Activated CD8-positive, alpha-beta memory T cell treated with anti-CD3 and anti-CD28 coated beads for 4 hours (primary cell): ENCODE measurements at places on chromosomes 5 and 9.

DNA sequence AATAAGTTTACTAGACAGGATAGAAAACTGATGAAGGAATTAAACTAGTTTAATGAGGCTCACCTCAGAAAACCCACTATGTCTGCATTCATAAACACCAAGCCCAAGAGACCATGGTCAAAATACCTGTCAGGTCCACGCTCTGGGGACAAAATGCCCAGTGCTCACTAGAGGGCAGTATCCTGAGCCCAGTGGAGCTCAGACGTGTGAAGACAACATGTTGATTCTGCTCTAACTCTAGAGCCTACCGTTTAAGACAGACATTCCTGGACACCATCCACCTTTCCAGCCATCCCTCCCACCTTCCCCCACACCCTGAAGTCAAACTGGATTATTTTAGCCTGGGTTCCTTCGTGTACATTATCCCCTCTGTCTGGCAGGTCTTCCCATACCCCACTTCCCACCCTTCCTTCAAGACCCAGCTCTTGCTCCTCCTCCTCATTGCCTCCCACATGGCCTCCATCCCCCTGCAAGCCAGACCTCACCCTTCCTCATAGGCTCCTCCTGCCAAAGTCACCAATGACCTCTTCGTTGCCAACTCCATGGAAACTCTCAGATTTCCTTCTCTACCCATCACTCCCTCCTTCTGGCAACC lies 142.3 kb upstream of the FSTL4 start:
- no peak for DNase-seq

DNA sequence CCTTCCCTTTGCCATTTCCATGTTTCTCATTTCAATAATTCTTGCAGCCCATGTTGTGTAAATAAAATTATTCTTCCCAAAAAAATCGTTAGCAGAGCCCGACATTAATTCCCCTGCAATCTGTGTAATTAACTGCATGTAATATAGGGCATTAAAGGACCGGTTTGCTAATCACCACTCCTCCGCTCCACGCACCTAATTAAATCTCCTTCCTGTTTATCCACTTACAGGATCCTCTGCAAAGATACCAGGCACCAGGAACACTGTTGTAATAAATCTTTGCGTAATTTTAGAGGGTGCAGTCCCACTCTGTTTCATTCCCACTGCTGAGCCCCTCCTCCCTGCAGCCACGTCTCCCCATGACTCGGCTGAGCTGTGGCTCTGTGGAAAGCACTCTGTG lies 105.0 kb upstream of the PPP1R26 start:
- DNase-seq, result no peak

DNA sequence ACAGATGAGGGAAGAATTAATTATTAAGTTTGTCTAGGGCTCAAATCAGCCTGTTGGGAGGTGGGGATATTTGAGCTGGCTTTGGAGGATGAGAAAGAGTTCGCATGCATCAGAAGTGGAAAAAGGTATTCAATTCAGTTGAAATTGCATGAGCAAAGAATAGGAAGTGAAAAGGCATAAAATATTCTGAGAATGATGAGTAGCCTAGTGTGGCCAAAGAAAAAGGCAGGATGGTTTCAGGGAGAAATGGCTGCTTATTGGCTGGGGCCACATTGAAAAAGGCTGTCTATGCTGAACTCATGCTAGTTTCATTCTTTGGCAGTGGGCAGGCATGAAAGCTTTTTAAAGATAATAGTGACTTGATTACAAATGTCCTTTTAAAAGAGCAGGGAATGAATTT lies 235.4 kb upstream of the RIOK2 start:
- DNase-seq, result no peak

DNA sequence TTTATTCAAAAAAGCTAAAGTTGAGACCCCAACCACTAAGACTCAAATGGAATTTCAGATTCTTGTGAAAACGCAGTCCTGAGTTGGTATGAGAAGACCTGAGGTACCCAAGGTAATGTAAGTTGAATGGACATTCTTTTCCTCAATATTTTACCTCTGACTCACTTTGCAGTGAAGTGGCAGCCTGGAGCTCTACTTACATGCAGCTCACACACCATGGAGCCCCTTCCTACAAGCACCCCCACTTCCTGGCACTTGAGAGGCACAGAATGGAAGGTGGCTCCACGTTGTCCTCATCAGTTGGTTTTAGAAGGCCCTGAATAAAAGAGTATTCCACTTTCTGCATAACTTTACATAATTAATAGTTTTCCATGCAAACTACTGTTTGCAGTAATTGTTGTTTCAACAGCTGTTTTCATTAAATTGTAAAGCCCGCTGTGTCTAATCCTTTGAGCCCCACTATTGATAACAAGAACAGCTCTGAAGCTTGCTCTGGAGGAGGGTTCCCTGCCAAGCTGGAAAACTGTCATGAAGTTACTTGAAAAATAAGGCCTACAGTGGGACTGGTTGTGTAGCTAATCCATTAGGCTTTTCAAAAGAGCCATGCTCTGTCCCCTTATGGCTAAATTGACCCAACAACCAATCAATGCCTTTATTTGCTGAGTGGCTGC lies 102.2 kb upstream of the SPATA31D4 start:
- no peak for DNase-seq

- DNase-seq, result no peak
Measured at GRCh38 chr5:72752909-72753308, 63.6 kb upstream of the TNPO1 start.
